ENCODE measurements at places on chromosomes 1 and 21.

DNA sequence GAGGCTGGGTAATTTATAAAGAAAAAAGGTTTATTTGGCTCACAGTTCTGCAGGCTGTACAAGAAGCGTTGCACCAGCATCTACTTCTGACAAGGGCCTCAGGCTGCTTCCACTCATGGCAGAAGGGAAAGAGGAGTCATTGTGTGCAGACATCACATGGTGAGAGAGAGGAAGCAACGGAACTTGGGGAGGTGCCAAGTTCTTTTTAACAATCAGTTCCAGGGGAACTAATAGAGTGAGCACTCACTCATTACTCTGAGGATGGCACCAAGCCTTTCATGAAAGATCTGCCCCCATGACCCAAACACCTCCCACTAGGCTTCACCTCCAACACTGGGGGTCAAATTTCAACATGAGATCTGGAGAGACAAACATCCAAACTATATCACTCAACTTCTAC lies 77.2 kb downstream of the DDAH1 start:
- no peak for DNase-seq

GRCh38 chr1:182848736-182849135 lies 9.6 kb downstream of the DHX9 start:
- no peak for DNase-seq

DNA sequence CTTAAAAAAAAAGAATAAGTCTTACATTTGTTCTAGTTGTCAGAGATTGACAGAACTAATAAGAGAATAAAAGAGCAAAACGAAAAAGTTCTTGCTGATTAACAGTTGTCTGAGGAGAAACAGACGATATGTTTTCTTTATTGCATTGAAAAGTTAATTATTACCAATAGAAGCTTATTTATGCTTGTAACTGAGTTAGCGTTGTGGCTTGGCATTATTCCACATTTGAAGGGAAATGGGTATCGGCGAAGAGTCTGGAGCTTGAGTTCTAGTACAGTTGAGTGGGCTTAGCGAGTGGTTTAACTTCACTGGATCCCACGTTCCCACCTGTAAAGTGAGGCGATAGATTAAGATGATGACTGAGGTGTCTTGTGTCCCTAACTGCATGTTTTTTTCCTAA lies 109.0 kb downstream of the SDCCAG8 start:
- DNase-seq: no peak

- no peak for DNase-seq
These were observed 62.9 kb downstream of the PPP1R12B start for GRCh38 chr1:202411422-202411821.

DNA sequence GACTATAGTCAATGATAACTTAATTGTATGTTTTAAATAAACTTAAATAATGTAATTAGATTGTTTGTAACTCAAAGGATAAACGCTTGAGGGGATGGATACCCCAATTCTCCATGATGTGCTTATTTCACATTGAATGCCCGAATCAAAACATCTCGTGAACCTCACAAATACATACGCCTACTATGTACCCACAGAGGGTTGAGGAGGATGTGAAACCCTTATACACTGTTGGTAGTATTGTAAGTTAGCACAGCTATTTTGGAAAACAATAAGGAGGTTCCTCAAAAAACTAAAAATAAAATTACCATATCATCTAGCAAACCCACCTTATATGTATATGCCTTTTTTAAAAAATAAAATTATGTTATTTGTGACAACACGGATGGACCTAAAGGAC lies 198.6 kb downstream of the MRPL39 start:
- DNase-seq: peak; percentile 15
